ENCODE measurements at places on chromosomes 4 and X.

- no peak for DNase-seq
Observed at GRCh38 chr4:147570616-147571015, 46.6 kb upstream of the TMEM184C start.

- no peak for DNase-seq
Observed at GRCh38 chrX:66200050-66200664, 36.1 kb downstream of the HEPH start.

DNA sequence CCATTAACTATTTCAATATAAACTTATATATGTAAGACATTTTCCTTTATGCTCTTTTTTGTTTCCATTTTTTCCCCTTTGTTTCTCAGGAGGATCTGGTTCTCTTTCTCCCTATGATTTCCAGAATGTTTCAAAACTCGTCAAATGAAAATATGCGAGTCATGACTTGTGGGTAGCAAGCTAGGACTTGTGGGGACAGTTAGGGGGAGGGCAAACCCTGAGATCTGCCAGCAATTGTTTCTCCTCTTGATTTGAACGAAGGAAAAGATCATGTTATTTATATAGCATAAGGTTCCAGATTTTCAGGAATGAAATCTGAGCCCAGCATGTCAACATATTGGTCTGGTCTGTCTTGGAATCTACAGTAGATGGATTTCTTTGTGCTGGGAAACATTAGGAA, 28.9 kb upstream of the GPC4 start:
- DNase-seq = no peak

DNA sequence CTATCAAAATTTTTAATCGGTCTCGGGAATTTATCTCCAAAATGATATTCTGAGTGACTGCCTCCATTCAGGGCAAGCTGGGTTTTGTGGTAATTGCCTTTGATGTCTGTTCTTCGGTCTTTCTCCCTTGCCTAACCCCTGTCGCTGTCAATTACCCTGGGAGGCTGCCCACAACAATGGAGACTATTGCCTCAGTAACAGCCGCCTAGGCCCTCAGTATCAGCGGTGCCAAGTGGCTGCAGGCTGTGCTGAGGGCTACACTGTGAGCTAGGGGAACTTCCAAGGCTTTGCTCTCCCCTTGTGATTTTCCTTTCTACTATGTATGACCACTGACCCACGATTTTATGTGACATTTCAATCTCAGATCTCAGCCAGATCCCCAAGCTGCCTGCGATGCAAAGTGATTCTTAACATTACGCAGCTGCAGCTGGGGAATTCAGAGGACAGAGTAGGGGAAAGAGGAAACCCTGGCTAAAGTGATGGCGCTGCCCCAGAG, 36.3 kb upstream of the REST start:
- no peak for DNase-seq

DNA sequence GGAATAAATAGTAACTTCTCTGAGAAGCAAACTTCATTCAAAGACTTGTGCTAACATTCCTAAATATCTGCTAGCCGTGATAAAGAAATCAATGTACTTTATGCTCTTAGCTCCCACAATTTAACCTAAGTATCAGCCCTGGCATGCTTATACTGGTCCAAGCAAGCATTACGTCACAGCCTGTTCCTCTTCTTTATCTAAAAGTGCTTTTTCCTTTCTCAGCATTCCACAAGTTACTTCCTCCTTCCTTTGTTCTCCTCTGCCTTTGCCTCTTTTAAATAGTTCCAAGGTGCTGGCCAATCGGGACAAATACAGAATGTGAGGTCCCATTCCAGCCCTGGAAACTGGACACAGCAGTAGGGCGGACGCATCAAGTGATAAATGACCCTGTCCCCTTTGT, 249.6 kb downstream of the DHRSX start:
- DNase-seq = no peak

GRCh38 chrX:12898073-12898472, 8.3 kb upstream of the TLR8 start:
- no peak for DNase-seq

DNA sequence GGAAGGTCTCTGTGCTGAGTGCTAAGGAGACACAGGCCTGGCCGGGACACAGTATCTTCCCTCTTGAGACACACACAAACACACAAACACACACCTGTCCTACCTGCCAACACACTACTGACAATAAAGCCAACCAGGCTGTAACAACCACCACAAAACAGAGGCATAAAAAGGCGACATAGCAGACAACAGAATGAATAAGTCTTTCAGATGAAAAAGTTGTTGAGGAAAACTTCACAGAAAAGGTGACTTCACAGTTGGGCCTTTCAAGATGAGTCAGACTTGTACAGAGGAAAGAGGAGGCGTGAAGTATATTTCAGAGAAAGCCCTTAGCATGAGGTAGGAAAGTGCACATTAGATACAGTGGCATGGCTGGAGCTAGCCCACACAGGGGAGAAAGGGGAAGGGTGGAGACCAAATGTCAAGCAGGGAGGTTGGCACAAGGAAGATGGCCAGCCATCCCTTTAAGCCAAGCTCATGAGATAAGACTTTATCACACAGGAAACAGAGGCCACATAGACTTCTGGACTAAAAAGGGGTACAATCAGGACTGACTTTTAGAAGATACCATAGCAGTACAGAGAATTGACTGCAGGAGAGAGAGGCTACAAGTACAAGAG, 54.0 kb downstream of the SLC9A7 start:
- DNase-seq = no peak

DNA sequence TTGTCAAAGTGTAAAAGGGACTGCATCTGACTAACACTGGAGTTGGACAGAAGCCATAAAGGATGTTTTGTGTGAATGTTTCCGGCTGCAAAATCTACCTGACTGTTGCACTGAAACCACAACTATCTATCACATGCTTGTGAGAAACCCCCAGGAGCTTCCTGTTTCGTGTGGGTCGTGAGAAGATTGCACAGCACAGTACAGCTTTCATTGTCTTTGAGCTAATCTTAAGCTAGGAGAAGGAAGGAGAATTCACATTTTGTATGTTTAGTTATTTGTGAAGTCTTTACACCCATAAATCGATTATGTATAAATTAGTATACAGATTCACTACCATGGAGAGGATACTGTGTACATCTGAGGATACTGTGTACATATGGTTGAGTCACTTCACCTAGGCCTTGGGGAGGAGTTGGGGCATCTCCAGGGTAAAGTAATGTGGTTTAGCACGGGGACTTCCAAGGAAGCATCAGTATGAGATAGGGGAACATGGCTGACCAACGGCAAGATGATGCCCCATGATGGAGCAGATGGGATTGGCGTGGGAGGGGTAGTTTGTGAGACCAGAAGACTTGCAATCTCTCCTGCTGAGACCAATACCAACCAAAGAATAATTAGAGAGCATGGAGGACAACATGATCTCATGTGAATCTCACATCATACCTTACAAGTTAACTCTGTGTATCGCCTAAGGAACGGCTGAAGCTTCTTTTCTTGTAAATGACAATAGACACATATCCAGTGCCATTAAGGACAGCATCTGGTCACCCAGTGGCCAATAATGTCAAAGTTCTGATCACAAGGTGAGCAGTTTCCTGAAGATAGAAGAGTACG, 43.1 kb upstream of the FAM9C start:
- DNase-seq = no peak

DNA sequence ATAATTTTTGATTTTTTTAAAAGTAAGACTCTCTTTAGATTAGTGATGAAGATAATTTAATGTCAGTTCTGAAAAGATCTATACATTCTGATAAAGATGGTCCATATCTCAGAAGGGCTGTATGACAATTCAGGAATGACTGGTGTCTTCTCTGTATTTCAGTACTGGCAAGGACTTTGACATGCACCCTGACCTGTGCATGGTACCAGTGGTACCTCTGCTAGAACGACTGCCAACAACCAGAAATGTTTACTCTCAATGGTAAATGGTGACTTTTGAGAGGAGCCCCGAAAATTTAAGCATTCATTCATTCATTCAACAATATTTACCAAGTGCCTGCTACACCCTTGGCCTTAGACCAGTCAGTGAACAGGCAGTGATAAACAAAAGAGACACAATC, 4.8 kb downstream of the NR3C2 start:
- DNase-seq = no peak

DNA sequence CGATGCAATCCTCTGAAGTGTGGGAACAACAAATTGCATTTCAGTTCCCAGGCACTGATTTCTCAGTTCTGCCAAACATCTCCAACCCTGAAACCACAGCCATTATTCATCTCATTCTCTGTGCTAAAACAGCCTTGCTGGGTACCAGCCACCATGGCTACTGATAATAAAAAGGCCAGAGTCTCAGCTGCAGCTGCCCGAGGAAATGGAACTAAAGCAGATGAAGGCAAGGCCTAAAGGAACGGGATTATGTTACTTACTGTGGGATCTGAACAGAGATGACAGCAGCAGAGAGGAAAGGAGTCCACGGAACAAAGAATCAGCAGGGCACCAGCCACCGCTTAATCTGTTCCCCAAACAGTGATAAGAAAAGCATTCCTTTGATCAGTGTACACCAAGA, 155.7 kb downstream of the PAPSS1 start:
- no peak for DNase-seq

GRCh38 chrX:8673201-8673600, 58.7 kb downstream of the ANOS1 start:
- DNase-seq = no peak

DNA sequence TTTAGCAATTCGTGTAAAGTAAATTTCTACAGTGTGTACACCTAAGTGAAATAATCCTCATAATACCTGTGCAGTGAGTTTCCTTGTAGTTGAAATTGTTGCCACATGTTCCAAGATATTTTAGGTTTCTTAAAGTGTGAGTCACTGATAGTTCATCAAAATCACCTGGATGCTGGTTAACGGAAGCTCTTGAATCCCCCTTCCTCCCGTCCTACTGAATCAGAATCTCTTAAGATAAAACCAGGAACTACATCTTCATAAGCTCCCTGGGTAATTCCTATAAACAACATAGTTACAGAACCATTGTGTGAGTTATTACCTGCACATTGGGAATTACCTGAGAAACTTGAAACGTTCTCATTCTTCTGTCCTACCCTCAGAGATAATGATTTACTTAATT, 197.4 kb upstream of the HS3ST1 start:
- DNase-seq = no peak

GRCh38 chr4:53281438-53281837, 84.4 kb downstream of the SCFD2 start:
- DNase-seq = no peak

- DNase-seq = no peak
Observed at GRCh38 chr4:99868126-99868596, 26.1 kb downstream of the LAMTOR3 start.

DNA sequence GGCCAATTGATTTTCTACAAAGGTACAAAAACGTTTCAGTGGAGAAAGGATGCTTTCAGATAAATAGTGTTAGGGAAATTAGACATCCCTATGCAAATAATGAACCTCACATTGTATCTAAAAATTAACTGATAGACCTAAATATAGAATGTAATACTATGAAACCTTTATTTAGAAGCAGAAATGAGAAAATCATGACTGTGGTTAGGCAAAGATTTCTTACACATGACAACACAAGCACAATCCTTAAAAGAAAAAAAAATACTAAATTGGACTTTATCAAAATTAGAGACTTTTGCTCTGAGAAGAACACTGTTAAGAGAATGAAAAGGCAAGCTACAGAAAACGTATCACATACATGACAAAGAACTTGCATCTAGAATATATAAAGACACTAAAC, 43.0 kb upstream of the SPANXN4 start:
- DNase-seq = no peak

GRCh38 chr4:78121338-78121904, 64.3 kb downstream of the FRAS1 start:
- DNase-seq = no peak

DNA sequence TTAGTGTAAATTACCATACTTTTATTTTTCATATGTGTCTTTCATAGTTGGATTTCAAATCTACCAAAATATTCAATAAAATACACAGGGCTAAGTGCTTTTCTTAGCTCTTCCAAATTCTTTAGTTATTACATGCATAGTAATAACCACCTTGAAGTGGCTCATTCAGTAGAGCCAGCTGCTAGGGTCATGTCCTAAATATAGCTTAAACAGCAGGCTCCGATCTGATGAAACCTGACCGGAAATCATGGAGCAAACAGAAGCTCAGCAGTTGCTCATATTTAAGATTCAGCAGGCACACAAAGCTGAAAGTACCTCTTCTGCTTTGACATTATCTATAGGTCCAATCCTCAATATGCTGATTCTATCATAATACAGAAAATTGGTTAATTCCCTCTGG, 1470.4 kb downstream of the ADGRL3 start:
- no peak for DNase-seq

- DNase-seq = no peak
Observed at GRCh38 chrX:129522184-129523078, 859 bp downstream of the SMARCA1 start.

DNA sequence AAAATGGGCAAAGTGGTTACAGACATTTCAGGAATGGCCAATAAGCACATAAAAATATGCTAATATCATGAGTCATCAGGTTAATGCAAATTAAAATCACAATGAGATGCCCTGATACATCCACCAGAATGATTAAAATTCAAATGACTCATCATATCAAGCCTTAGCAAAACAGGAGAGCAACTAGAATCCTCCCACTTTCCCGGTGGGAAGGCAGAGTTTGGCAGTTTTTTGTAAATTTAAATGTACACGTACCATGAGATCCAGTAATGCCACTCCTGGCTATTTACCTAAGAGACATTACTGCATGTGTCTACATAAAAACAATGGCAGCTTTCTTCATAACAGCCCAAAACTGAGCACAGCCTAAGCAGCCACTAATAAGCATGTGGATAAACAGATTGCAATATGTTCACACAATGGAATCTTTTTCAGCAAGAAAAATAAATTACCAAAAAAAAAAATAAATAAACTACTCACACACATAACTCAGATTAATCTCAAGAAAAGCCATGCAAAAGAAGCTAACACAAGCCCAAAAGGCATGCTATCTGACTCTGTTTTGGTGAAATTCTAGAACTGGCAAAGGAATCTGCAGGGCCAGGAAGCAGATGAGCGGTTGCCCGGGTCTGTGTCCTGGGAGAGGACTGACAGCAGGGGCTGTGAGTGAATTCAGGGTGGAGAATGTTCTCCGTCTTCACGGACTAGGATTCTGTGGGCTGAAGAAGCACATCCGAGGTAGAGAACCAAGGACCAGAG, 48.8 kb downstream of the AFAP1 start:
- no peak for DNase-seq

DNA sequence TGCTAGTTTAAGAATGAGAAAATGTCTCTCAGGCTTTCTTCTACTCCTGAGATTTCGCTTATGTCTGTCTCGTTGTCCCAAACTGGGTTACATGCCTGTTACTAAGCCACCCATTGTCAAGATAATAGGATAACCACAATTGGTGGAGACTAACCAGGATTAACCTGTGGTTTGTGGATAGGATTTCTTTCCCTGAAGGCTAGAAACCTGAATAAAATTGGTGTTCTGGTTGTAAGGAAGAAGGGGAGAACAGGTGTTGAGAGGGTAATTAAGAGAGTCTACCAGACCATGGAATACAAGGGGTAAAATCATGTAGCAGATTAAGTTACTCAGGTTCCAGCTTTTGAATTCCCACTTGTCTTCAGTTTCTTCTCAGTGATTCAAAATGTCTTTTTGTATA, 225.4 kb downstream of the CPE start:
- no peak for DNase-seq

DNA sequence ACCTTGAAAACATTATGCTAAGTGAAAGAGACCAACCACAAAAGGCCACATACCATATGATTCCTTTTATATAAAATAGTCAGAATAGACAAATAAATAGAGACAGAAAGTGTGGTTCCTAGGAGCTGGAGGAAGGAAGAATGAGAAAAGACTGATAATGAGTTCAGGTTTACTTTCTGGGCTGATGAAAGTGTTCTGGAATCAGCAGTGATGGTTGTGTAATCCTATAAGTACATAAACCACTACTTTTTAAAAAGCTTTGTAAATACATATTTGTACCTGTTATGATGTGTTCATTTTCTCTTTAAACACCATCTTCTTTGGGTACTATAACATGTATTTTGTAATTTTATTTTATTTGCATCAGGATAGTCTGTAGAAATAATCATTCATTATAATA, 20.6 kb downstream of the PIR start:
- no peak for DNase-seq
